Body of pancreas (tissue), 4 donors: ENCODE measurements at places on chromosomes 1 and 21.

DNA sequence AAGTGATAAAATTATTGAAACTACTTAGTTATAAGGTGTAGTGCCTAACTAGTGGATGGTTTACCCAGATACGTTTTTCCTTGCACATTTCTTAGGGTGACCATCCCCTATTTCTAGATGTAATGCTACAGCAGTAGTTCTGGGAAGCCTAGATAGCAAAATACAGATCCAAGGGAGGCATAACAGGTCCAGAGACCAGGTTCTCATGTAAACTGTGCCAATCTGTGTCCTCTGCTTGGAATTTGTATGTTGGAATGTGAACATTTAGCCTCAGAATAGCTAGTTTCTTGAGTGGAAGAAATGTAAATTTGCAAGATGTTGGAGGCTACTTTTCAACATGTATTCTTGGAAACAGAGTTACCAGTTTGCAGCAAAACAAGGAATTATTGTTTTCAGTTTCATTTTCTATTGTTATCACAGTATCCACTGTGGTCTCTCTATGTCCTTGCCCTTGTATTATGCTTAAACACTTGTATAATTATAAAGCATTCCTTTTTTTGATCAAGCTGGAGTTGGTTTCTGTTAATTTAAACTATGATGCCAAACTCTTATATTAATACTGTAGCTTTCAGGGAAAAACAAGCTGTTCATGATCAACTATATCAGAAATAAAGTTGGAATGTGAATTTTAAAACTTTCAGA lies 102.0 kb upstream of the BRINP3 start:
- DNase-seq: no peak

- DNase-seq: no peak
Measured at GRCh38 chr1:8653878-8654277, 163.6 kb downstream of the RERE start.

GRCh38 chr1:181391301-181391900 lies 91.9 kb upstream of the CACNA1E start:
- DNase-seq: no peak

DNA sequence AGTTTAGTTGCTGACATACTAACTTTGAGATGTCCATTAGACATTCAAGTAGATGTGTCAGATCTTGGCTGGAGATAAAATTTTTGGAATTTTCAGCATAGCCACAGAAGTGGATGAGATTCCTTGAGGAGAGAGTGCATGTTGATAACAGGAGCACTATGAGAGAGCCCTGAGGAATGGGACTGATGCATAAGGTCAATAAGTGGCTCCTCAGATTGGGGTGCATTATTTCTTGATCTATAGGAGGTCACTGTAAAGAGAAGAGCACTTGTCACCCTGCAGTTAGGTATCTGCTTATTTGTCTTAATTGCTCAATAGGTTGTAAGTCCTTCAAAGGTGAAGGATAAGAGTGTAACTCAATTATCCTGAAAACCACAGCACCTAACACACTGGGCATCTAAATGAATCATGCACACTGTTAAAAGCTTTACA lies 52.0 kb upstream of the TACSTD2 start:
- no peak for DNase-seq
